Right cardiac atrium (tissue), 5 donors: ENCODE measurements at places on chromosomes 5 and 9. TPM values are rescaled to one million over a fixed set of nuclear protein-coding genes. Genes with fewer than 3 reads are reported as not detected.

The RAPGEF6 gene
- 12.2 TPM for total RNA-seq

DNA sequence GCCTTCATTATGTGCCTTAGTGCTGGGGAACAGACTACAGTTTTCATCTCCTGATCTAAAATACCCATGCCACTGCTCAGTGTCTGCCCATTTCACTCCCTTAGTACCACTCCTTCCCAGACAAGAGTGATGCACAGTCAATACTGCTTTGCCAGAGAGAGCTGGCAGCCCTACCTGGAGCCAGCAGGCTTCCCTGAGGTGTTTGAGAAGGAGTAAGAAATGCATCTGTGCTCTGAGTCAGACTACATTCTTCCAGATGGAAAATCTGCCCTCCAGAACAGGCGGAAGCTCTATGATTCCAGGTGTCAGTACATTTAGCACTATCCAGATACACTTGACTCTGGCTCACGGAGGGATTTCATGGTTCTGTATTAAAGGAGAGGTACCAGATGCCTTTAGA lies 209.8 kb downstream of the BRINP1 start:
- DNase-seq = no peak

The PCDHGB3 gene
- total RNA-seq = 5.5 TPM

GRCh38 chr5:15433709-15434108 lies 66.3 kb upstream of the FBXL7 start:
- DNase-seq = no peak

DNA sequence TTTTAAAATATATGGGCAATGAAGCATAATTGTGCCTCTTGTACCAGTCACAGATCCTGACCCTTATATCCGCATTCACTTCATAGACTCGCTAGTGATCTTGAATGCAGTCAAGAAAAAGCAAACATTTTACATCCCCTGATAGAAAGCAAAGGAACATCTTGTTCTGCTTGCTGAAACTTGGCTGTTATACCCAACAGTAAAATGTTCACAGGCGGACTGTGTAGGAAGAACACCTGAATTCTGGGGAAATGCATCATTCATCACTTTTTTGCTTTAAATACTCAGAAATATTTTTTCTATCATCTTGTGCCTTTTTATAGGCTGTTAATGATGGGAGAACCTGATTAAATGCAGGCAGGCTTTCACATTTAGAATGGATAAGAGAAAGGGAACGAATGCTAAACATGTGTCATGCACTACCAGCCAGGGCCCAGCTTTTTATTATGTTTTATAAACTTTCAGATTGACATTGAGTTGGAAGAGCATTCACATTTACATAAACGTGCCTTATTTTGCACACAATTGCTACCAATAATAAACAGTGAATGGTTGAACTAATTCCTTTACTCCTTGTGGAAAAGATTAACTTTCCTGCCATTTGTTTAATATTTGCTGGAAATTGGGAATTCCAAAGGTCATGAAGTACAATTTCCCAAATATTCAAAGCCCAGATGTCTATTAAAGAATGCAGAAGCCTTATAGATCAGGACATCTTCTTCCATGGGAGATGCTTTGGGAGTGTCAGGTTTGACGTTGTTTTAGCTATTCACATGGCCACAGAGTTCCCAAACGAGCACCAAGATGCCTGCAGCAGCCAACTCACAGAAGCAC lies 756.2 kb downstream of the TLE1 start:
- no peak for DNase-seq

The PHF24 gene
- 1.3 TPM for total RNA-seq

The ASTN2 gene
- total RNA-seq = 59.8 TPM

GRCh38 chr5:149229298-149229937 lies 42.2 kb upstream of the AFAP1L1 start:
- DNase-seq = no peak

GRCh38 chr5:159053216-159053615 lies 46.5 kb downstream of the EBF1 start:
- no peak for DNase-seq

- DNase-seq = no peak
Measured at GRCh38 chr9:92173318-92173717, 58.1 kb upstream of the SPTLC1 start.

The TMEM203 gene
- total RNA-seq = 39.2 TPM

DNA sequence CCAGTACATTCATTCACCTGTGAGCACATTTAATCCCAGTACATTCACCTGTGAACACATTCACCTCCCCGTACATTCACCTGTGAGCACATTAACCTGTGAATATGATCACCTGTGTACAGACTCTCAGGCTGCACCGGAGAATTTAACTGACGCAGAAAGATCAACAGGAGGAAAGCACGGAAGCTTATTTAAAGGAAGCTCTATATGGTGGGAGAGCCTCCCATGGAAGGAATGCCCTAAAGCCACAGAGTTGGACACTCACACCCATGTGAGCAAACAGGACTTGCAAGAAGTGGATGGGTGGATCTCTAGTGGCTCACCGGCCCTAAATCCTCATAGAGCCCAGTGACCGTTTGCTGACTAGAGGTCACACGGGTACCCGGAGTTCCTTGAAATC lies 38.2 kb downstream of the TRIP13 start:
- DNase-seq = no peak

DNA sequence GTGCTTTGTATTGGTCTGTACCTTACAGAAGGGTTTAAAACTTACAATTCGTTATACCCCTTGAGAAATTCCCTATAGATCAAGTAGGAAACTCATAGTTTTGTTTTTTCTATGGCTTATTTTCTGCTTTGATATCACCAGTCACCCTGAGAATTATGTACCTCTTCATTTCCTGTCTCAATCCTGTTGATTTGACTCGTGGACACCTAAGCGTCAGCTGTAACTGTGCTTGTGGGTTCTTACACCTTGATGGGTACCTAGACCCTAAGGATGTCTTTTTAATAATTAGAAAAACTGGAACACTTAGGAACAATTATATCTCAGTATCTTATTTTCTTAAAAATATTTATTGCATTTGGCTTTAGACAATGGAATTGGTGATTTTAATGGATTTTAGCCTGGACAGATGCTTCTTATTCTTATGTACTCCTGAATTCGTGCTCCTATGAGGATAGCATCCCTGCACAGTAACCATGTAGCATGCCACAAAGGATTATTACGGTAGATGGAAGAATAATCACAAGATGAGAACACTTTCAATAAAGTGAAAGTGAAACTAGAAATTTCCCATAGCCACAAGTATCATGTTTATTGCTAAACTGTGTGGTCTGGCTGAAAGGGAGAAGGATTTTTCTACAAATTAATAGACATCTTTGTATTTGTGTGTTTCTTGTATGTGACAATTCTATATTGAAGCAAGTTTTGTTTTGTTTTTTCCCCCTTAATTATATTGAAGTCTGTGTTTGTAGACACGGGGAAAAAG lies 1920.3 kb upstream of the WWC1 start:
- no peak for DNase-seq

The BTNL3 gene
- not detected for total RNA-seq

The GKAP1 gene
- 17.6 TPM for total RNA-seq

The FOXD1 gene
- not detected for total RNA-seq

- no peak for DNase-seq
Measured at GRCh38 chr5:37495210-37495609, 116.1 kb downstream of the WDR70 start.

- no peak for DNase-seq
Measured at GRCh38 chr9:30812821-30813220, 1571.6 kb upstream of the ACO1 start.

The PPP1R26 gene
- 23.8 TPM for total RNA-seq

GRCh38 chr5:113427871-113428574 lies 6.8 kb downstream of the TSSK1B start:
- DNase-seq = no peak

DNA sequence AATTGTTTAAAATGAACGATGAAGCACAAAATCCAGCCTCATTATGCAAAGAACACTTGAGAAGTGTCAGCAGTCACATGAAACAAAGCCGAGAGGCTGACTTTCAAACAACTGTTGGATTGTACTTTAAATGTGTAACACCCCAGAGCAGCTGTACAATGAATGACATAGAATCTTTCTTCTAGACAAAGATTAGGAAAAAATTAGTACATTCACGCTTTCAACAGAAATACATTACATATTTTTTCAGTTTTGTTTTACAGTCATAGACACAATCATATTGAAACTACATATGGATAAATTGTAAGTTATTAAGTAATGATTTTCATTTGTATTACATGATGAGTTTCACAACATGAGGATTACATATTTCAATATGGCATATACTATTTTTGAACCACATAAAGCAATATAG lies 10.6 kb upstream of the AGXT2 start:
- DNase-seq = no peak

GRCh38 chr5:158758675-158759074 lies 341.0 kb downstream of the EBF1 start:
- DNase-seq = no peak

DNA sequence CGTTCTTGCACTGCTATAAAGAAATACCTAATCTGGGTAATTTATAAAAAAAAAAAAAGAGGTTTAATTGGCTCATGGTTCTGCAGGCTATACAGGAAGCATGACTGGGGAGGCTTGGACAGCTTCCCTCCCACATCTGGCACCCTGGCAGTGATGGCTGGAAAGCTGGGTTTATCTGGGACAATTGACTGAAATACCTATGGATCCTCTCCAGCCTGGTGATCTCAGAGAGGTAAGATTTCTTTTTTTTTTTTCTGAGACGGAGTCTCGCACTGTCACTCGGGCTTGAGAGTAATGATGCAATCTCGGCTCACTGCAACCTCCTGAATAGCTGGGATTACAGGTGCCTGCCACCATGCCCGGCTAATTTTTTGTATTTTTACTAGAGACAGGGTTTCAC lies 22.7 kb upstream of the UGCG start:
- DNase-seq = no peak

- peak; percentile 52 for DNase-seq
Measured at GRCh38 chr9:137286975-137287383, 9.5 kb downstream of the TOR4A start.

DNA sequence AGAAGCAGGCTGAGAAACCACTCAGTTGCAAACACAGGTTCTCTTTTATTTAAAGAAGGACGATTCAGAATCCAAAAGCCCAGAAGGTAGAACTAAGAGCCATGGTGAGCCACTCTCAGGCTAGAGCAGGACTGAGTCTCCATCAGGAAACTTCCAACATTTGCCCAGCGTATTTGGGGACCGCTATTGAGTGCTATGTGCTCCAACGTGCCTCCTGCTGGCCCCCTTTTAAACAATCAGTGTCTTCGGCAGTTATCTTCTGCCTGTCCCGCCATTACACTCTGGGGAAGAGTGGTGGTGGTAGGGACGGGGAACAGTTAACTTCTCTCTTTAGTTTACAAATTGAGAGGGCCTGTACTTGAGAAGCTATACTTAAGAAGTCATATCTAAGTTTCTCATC lies 78.1 kb downstream of the DENND1A start:
- no peak for DNase-seq

The GNA14 gene
- total RNA-seq = 4.3 TPM

GRCh38 chr5:105638437-105638836 lies 2032.3 kb downstream of the EFNA5 start:
- DNase-seq = no peak

- DNase-seq = no peak
Measured at GRCh38 chr9:106954558-106954957, 91.6 kb downstream of the ZNF462 start.

GRCh38 chr9:28824432-28824963 lies 1251.2 kb upstream of the C9orf72 start:
- DNase-seq = no peak

DNA sequence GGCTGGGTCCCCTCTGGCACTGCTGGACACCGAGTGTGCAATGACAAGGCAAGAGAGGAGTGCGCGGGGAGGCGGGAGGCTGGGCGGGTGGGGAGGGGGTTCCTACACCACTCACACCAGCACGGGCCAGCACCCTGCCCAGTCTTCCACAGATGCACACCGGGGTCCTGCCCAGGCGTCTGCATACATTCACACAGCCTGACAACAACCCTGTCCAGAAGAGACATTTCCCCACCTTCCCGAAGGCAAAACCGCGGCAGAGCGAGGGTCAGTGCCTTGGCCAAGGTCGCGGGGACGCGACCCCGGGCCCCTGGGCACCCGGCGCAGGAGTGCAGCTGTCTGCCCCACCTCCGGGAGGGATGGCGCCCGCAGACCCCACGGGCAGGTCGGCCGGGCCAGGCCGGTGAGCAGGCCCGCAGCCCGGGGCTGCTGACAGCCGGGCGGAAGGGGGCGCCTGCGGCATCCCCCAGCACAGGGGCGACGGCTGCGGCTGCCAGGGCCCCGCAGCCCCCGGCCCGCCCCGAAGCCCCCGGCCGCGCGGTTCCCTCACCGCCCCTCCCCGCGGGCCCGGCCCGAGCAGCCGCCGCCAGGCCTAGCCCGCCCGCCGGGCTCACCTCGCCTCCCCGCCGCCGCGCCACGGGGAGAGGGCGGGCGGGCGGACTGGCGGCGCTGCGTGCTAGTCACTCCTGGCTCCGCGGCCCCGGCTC lies 496 bp downstream of the MAPK9 start:
- DNase-seq = peak; percentile 61

DNA sequence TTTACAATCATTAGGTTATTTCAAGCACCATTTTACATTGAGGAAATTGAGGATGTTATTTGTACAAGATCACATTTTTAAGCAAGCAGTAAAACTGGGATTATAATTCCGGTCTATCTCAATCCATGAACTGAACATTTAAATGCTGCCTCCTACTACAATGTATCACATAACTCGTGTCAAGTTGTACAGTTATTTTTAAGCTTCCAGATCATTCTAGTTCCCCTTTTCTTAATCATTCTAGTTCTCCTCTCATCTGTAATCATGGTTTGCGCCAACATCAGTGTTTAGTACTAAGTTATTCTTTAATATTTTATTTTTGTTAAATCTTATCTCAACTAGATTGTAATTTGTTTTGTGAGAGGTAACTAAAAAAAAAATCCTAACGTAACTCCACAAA lies 2.4 kb upstream of the UHRF2 start:
- DNase-seq = no peak
